ENCODE measurements at places on chromosomes 2 and 18.

- H3K4me3 ChIP-seq: no peak overlapping the region
- H3K4me1 ChIP-seq: peaks cover 18% of the 10 kb centered on the region
- H3K27me3 ChIP-seq: no peaks in the 10 kb centered on the region
These were observed 19.4 kb downstream of the SS18 start for GRCh38 chr18:26071020-26071419.

DNA sequence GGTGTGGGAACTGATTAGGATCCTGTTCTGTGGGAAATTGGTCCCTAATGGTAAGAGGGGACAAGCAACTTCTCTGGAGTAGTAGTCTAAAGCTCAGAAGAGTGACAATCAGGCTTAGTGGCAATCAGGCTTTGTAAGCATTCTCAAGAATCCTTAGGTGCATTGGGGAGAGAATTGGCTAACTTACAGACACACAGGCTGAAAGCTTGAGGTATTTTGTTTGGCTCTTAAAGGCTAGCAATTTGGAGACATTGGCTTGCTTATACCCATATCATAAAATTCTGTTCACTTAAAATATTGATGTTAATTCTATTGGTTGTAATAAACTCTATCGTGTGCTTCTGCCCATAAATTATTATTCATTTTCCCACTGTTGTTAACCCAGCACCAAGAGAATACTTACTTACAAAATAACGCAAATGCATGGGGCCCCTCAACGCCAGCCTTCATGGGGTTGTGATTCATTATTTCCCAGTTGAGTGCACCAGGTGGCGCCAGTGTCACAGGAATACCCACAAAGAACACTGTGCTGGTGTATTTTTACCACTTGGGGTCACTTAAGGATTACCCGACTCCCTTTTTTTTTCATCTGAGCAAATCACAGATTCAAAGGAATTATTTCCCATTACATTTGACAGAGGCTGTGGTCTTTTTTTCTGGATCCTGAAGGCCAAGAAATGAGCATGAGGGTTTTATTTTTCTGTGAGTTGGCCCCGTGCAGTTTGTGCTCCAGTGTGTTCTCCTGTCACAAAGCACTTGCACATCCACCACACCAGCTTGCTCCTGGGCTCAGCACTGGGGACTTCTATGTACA, 45.5 kb downstream of the DDX1 start:
- peak; percentile 30 for DNase-seq
- no peaks in the 10 kb centered on the region for H3K27me3 ChIP-seq

GRCh38 chr2:102181919-102182635, 4.7 kb upstream of the IL1RL2 start:
- no peak for DNase-seq
- H3K4me3 ChIP-seq: no peak overlapping the region

DNA sequence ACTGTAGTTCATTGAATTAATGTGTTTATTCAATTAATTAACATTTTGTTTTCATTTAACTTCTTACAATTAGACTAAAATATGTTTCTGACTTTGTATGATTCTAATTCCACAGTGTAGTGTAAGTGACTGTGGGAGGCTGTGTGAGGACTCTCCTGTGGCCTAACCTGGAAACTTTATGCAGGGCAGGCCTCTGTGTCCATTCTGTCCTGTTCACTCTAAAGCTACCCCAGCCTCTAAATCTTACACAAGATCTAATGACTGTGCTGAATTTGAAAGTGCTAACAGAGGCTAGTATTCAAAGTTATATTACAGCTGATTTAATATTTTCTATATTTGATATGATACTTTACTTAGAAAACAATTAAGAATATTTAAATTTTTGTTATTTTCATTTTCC, 270.5 kb upstream of the CDH19 start:
- H3K4me1 ChIP-seq: no peaks in the 10 kb centered on the region
- no peak overlapping the region for H3K27ac ChIP-seq

GRCh38 chr2:201204655-201205514, 21.9 kb downstream of the CASP10 start:
- no peaks in the 10 kb centered on the region for H3K27me3 ChIP-seq
- no peak for DNase-seq
- peaks cover 19% of the 10 kb centered on the region for H3K4me1 ChIP-seq
- H3K36me3 ChIP-seq: peaks cover 20% of the 10 kb centered on the region
- H3K4me3 ChIP-seq: peak overlapping the region; percentile 37
- no peak overlapping the region for H3K27ac ChIP-seq

DNA sequence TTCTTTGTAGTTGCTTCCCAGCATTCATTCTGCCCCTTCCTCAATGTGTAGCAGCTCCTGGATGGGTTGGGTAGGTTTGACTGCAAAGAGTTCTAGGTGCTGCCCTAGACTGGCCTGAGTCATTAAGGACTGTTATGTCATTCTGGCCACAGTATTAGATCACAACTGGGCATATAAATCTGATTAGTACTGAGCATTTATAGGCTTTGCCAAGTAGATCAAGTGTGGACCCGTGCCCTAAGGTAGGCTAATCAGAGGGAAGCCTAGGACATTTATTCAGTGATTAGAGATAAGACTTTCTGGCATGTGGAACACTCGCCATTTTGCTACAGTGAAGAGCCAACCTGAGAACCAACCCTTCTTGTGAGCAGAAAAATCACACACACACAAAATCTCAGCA, 2.7 kb downstream of the KATNAL2 start:
- no peak overlapping the region for H3K4me3 ChIP-seq
- H3K27me3 ChIP-seq: no peaks in the 10 kb centered on the region
- H3K36me3 ChIP-seq: no peaks in the 10 kb centered on the region
- DNase-seq: no peak

DNA sequence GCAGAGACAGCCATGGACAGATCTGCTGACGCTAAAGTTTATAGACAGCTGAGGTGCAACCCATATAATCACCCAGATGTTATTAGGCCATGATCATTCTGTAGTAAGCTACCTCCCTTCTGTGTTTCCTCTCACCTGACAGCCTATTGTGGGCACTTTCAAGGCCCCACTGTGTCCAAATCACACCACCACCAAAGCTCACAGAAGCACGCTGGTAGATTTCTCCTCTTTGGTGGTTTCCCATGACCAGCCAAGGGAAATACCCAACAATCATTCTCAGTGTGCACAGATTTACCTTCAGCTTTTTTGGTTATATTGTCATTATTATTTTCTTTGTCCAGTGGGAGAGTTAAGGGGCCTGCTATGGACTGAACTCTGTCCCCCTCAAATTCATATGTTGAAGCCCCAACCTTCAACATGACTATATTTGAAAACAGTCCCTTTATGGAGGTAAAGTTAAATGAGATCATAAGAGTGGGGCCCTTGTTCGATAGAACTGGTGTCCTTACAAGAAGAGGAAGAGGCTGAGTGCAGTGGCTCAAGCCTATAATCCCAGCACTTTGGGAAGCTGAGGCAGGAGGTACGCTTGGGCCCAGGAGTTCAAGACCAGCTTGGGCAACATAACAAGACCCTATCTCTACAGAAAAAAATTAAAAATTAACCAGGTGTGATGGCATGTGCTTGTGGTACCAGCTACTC, 74.0 kb upstream of the MSH6 start:
- H3K4me3 ChIP-seq: no peak overlapping the region
- H3K27ac ChIP-seq: peak overlapping the region; percentile 92
- no peaks in the 10 kb centered on the region for H3K36me3 ChIP-seq
- peak; percentile 38 for DNase-seq

DNA sequence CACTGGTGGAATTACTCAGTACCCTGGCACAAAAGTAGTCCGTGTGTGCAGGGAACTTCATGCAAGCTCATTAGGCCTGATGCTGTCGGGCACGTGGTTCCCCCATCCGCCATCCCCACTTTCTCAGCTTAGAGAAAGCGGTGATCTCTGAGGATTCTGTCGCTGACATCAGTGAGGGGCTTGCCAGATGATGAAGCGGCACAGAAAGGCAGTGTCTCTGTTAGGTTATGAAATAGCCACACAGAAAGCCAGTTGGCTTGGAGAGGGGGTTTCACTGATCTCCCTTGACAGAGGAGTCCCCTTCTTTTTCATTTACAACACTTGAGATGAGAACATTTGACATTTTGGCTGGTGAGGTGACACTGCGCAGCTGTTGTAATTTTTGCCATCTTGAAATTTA, 179.7 kb downstream of the FAM210A start:
- no peaks in the 10 kb centered on the region for H3K36me3 ChIP-seq
- H3K27ac ChIP-seq: no peak overlapping the region
- H3K4me1 ChIP-seq: peaks cover 7% of the 10 kb centered on the region
- no peak overlapping the region for H3K4me3 ChIP-seq

DNA sequence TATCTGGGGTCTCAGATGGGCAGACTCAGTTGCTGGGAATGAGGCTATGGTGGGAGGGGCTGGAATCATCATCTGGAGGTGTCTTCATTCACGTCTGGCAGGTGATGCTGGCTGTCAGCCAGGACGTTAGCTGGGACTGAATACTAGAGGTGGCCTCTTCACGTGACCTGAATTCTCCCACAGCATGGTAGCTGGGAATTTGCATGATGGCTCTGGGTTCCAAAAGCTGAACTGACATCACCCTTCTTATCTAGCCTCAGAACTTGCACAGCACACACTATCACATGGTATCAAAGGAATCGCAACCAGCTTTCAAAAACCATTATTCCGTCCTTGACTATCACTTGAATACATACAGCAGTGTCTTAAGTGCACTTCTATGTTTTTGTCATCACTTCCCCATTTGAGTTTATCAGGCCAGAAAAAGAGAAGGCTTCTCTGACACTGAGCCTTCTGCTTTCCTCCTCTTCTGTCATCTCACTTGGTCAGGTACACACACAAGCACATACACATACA, 53.0 kb upstream of the LRP2 start:
- H3K36me3 ChIP-seq: no peaks in the 10 kb centered on the region
- no peak overlapping the region for H3K27ac ChIP-seq
- H3K27me3 ChIP-seq: peaks cover 9% of the 10 kb centered on the region
- no peak overlapping the region for H3K4me3 ChIP-seq

GRCh38 chr2:20430035-20430434, 16.8 kb upstream of the RHOB start:
- peaks cover 3% of the 10 kb centered on the region for H3K27me3 ChIP-seq
- peaks cover 47% of the 10 kb centered on the region for H3K4me1 ChIP-seq
- peak overlapping the region; percentile 50 for H3K4me3 ChIP-seq
- peak overlapping the region; percentile 91 for H3K27ac ChIP-seq
- H3K36me3 ChIP-seq: peaks cover 1% of the 10 kb centered on the region
- no peak for DNase-seq

GRCh38 chr2:80058562-80058961, 246.0 kb downstream of the LRRTM1 start:
- no peak overlapping the region for H3K27ac ChIP-seq
- H3K36me3 ChIP-seq: no peaks in the 10 kb centered on the region
- H3K4me3 ChIP-seq: no peak overlapping the region
- no peaks in the 10 kb centered on the region for H3K4me1 ChIP-seq
- DNase-seq: no peak

Measured in memory B cell (primary cell).